Activated naive CD4-positive, alpha-beta T cell treated with Interleukin-2 at 50 U/mL for 16 hours (primary cell): ENCODE measurements at places on chromosomes 13 and 19.

- DNase-seq, result no peak
These were observed 19.8 kb downstream of the SERP2 start for GRCh38 chr13:44393391-44393790.

DNA sequence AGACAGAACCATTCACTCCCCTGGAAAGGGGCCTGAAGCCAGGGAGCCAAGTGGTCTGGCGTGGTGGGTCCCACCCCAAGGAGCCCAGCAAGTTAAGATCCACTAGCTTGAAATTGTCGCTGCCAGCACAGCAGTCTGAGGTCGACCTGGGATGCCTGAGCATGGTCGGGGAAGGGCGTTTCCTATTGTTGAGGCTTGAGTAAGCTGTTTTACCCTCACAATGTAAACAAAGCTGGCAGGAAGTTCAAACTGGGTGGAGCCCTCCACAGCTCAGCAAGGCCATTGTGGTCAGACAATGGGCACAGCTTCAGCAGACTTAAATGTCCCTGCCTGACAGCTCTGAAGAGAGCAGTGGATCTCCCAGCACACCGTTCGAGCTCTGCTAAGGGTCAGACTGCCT, 195.6 kb upstream of the DACH1 start:
- DNase-seq, result no peak

DNA sequence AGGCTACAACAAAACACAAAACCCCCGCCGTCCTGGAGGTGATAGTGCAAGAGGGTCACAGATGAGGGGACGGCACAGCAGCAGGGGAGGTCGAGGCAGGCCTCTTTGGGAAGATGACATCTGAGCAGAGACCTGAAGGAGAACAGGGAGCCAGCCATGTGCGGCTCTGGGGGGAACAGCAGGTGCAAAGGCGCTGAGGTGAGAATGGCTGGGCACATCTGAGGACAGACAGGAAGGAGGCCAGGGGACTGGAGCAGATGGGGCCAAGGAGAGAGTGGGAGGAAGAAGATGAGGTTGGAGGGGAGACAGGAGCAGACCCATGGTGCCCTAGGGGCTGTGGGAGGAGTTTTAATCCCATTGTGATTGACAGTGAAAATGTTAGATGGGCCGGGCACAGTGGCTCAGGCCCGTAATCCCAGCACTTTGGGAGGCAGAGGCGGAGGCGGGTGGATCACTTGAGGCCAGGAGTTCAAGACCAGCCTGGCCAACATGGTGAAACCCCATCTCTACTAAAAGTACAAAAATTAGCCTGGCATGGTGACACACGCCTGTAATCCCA, 1.8 kb upstream of the CKM start:
- no peak for DNase-seq

GRCh38 chr13:88925954-88926353, 1254.8 kb downstream of the SLITRK5 start:
- DNase-seq, result no peak
